ENCODE measurements at places on chromosomes 2 and 18.

GRCh38 chr2:178072383-178073301 is at the start of gene PDE11A:
Gene PDE11A (minus strand): TSS chr2:178072777. CDS start chr2:178072437, 340 bp downstream.
- DNase-seq, result peak; percentile 78

GRCh38 chr2:16729335-16729734 is 63.7 kb upstream of the CYRIA start:
- no peak for DNase-seq

GRCh38 chr2:173252581-173252980 is 102.1 kb upstream of the CDCA7 start:
- DNase-seq, result no peak

GRCh38 chr18:77077401-77077800 is 55.2 kb downstream of the MBP start:
- DNase-seq, result no peak

GRCh38 chr2:239203443-239204135 is 197.2 kb downstream of the HDAC4 start:
- DNase-seq, result no peak

DNA sequence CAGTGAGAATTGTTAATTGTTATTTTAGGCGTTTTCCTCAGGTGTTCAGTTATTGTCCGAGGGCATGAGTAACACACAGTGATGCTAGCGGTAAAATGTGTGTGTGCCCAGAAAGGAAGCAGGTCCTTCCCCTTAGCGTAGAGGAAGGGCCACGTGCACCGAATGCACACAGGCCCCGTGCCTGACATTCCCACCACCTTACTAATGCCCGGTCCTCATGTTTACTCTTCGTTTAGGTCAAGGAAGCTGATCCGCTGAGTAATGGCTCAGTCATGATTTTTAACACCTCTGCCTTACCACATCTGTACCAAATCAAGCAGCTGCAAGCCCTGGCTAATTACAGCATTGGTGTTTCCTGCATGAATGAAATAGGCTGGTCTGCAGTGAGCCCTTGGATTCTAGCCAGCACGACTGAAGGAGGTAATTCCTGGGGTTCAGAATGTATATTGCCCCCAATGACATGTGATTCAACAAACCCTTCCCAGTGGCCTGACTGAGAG is 76.7 kb downstream of the MERTK start:
- peak; percentile 88 for DNase-seq

All from NCI-H460 (cell line).